Effector CD4-positive, alpha-beta T cell (primary cell): ENCODE measurements at places on chromosomes 5 and 9.

DNA sequence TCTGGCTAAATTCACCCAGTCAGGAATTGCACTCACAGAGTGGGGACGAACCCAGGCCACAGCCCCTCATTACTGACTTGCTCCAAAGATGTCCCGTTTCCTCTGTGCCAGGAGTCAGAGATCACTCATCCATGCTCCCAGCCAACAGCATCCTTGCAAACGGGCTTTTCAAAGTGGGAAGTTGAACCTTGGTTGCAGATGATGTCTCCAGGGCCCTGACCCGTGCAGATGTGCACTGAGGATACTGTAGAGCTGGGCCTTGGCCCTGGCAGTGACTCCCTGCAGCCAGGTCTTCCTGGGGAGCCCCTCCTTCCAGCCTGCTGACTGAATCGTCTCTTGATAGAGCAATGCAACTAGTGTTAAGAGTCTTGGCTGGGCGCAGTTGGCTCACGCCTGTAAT, 22.3 kb downstream of the TCF7 start:
- DNase-seq, result peak; percentile 2

- DNase-seq, result peak; percentile 68
Observed at GRCh38 chr5:151086905-151087360, 6.1 kb upstream of the TNIP1 start.

GRCh38 chr9:37236822-37237221, 116.4 kb downstream of the ZCCHC7 start:
- DNase-seq, result no peak

DNA sequence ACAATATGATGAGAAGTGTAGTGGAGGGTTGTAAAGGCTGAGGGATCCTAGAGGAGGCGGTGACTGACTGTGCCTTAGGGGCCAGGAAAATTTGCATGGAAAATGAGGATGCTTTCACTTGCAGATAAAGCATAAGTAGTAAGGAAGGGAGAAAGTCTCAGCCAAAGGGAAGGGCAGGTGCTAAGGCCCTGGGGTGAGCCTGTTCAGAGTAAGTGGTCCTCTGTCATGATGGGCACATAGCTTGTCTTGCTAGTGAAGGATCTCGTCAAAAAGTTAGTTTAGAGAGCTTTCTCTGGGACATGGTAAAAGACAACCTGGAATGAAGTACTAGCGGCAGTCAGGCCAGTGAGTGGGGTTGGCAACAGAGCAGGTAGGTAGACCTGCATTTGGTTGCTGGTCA, 75.4 kb upstream of the CPLX2 start:
- DNase-seq, result no peak

DNA sequence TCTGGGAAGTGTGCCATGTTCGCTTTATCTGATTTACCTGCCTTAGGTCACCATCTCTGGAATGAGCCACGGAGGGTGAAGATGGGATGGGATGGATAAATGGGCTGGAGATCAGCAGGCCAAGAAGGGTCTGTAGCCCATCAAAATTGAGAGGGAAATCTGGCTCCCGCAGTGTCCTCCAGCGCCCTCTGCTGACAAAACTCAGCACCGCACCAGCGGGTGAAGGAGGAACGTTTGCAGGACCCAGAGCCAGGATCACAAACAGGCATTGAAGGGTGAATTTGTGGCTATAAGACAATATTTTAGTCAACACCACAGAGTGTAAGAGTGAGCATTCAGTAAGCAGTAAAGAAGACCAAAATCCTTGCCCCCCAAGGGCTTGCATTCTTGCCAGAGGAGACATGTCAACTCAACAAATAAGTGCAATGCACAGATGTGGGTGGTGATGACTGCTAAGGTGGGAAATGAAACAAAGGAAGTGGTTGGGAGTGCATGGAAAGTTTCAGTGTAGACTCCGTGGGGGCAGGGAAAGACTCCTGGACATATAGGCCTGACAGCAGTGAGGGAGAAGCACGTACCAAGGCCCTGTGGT, 124.4 kb downstream of the TENT4A start:
- DNase-seq, result no peak

- DNase-seq, result no peak
Observed at GRCh38 chr5:24226479-24226878, 418.3 kb downstream of the CDH10 start.

DNA sequence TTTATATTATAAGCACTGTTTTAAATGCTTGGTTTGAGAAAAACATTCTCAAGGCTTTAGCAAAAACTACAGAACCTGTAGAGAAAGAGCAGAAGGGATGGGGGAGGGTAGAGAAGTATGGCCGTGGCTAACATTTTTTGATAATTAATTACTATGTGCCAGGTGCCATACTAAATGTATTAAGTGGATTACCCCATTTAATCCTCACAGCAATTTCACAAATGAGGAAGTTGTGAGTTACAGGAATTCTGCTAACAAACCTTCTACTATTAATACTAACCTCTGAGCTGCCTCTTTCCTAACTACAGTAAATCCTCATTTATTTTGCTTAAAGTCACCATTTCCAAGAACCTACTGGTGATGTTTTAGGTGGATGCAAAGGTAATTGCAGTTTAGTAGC, 157.9 kb downstream of the RNF180 start:
- no peak for DNase-seq

DNA sequence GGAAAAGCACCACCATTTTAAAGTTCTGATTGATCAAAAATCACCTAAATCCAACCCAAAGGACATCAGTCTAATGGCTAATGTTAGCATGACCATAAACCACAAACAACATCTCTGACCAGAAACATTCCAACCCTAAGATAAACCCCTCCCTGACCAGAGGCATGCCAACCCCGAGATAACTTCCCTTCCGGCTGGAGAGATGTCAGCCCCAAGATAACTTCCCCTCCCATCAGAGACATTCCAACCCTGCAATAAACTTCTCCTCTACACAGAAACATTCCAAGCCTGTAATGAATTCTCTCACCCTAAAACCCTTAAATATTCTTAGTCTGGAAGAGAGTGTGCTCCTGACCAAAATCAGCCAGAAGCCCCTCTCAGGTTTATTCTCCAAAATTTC, 364.3 kb downstream of the KCNN2 start:
- DNase-seq, result no peak

DNA sequence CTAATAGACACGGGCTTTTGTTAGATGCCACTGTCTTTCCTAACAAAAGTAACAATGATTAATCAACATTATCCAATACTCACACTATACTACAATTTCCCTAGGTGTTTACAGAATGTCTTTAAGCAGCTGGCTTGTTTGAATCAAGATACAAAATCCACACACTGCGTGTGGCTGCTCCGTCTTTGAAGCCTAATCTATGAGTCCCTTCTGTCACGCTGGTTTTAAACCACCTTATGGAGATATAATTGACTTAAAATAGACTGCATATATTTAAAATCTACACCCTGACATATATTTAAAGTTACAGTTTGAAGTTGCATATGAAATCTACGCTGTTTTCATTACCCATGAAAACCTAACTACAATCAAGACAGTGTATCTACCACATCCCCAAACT, 73.9 kb upstream of the TBC1D9B start:
- no peak for DNase-seq

DNA sequence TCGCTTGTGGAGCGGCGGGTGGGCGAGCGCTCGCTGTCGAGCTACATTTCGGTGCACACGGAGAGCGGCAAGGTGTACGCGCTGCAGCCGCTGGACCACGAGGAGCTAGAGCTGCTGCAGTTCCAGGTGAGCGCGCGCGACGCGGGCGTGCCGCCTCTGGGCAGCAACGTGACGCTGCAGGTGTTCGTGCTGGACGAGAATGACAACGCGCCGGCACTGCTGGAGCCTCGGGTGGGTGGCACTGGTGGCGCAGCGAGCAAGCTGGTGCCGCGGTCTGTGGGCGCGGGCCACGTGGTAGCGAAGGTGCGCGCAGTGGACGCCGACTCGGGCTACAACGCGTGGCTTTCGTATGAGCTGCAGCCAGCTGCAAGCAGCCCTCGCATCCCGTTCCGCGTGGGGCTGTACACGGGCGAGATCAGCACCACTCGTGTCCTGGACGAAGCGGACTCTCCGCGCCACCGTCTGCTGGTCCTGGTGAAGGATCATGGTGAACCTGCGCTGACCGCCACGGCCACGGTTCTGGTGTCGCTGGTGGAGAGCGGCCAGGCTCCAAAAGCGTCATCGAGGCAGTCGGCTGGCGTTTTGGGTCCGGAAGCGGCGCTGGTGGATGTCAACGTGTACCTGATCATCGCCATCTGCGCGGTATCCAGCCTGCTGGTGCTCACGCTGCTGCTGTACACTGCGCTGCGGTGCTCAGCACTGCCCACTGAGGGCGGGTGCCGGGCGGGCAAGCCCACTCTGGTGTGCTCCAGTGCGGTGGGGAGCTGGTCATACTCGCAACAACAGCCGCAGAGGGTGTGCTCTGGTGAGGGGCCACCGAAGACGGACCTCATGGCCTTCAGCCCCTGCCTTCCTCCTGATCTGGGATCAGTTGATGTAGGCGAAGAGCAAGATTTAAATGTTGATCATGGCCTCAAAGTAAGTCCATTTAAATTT, 2.1 kb downstream of the PCDHA8 start:
- DNase-seq, result no peak

- no peak for DNase-seq
Observed at GRCh38 chr5:96113170-96113939, 151.7 kb upstream of the ELL2 start.

GRCh38 chr9:98318834-98319478, 63.5 kb upstream of the TBC1D2 start:
- no peak for DNase-seq

- no peak for DNase-seq
Observed at GRCh38 chr5:74643111-74643562, 2.6 kb upstream of the ENC1 start.

DNA sequence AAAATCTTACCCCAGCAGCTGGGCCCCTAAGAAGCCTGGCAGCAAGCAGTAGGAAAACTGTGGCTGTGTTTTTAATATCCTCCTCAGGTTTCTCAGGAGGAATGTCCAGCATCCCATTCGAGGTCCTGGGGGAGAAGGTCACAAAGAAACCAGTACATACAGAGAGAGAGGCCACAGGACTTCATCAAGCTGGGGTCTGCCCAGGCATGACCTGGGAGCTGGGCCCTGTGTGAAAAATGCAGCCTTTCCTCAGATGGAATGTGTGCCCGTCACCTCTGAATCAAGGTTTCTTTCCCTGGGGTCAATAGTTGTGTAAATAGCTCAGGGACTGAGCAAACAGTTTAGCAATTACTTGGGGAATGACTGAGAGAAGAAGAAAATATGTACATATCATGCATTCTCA, 33.9 kb upstream of the RAD23B start:
- DNase-seq, result no peak

DNA sequence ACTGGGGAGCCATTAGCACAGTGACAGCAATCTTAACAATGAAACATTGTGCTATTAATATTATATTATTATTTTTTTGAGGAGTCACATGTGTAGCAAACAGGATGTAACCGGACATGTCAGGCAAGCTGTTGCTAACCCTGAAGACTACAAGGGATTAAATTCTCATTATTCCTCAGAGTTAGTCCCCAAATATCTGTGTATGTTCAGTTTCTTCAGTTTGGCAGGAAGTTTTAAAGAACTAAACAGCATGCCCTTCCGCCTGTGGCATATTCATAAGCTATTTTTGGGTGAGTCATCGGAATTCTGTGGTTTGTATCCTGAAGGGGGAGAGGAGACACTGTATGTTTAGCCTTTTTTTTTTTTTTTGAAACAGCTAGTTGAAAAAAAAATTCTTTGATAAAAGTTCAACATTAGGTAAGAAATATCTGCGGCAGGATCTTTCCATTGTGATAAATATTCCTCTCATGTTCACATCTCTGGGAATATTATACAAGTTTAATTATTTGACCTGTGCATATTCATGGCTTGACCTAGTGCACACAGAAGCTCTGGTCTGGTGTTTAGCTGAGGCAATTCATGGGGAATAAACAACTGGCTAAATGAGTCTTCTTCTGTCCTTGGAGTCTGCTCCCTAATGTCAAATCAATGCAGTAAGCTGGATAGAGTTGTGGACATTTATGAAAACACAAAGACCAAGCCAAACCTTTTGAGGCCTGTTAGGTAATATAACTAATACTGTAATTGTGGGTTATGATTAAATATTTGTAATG, 202.7 kb upstream of the CDKN2B start:
- DNase-seq, result no peak

DNA sequence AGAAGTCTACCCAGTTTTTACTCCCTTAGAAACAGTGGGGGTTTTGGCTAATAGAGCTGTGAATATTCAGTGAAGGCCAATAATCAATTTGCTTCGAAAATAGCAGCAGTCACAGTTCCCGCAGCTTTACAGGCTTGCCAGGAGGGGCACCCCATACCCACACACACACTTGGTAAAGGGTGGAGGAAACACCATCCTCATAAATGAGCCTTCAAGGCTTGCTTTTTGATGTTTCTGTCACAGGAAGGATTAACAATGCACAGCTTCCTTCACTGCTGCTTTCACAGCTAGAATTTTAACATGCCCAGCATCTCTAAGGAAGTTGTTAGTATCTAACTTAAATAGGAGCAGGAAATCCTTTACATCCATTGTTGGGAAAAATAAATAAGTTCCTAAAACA, 1247.5 kb upstream of the C9orf72 start:
- DNase-seq, result no peak

- DNase-seq, result no peak
Observed at GRCh38 chr5:165837286-165837685, 2331.9 kb downstream of the MAT2B start.

DNA sequence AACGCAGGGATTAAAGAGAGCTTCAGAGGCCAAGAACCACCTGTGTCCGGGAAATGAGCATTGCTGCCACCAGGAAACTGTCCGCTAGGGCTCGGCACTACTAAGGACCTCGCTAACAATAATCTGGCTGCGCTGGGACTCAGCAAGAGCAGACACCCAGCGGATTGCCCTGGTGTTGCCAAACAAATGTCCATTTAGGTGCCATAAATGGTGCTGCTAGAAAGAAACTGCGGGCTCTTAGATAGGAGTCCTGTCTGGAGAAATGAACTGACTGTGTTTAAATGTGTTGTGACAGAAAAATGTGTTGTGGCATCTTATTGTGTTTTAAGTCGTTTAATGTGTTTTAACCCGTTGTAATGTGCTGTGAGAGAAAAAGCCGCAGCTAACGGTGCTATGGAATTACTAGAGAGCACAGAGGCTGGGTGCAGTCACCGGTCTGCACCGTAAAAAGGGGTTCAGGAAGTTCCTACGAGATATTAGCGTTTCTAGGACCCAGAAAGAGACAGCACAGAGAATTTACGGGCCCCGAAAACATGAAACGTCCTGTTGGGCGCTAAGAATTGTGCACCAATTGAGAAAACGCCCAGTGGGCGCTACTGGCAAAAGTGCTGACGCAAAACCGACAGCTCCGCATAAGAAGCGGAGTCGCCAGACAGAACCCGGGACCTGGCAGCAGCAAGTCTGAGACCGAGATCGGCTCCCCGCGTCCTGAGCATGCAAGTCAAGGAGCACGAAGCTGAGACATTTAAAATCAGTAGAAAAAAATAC, 90.6 kb downstream of the ANXA2R start:
- peak; percentile 54 for DNase-seq

- no peak for DNase-seq
Observed at GRCh38 chr5:18802336-18802735, 1168.1 kb downstream of the TAF11L14 start.
